Activated T-cell treated with anti-CD3 and anti-CD28 coated beads, Interleukin-2, amount 50 U/mL, for 1 hour (primary cell): ENCODE measurements at places on chromosomes 2 and 18.

- DNase-seq: no peak
Observed at GRCh38 chr2:192286093-192286701, 91.5 kb upstream of the TMEFF2 start.

- no peak for DNase-seq
Observed at GRCh38 chr2:219698748-219699439, 71.5 kb downstream of the SLC4A3 start.

DNA sequence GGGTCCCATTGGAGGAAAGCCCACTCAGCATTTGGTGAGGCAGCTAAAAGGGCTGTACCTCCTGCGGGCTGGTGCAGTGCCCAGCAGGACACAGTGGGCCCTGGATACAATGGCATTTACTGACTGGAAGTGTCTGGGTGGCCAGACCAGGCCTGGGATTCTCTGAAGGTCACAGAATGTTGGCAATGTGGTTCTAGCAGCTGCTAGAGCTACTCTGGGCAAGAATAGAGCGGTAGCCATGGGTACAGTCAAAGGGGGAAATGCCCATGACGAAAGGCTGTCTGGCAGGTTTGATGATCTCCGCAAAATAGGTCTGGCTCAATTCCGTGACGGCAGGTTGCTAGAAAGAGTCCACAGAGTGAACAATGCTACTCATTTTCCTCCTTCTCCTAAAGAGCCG is 241.8 kb downstream of the AFF3 start:
- DNase-seq: no peak

GRCh38 chr2:223725494-223725893 is 111.9 kb downstream of the AP1S3 start:
- DNase-seq: no peak

- no peak for DNase-seq
Observed at GRCh38 chr2:168432565-168433186, 23.4 kb upstream of the CERS6 start.

GRCh38 chr2:23635442-23636340 is 250.7 kb downstream of the KLHL29 start:
- no peak for DNase-seq

DNA sequence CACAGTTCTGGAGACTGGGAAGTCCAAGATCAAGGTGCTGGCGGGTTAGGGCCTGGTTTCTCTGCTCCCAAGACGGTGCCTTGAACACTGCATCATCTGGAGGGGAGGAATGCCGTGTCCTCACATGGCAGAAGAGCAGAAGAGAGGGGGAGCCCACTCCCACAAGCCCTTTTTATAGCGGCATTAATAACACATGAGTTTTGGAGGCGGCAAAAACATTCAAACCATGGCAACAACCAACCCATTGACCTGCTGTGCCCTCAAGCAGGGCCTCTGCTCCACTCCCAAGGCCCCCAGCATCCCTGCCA is 62.0 kb downstream of the SMAD7 start:
- no peak for DNase-seq

GRCh38 chr18:23523429-23524212 is 20.3 kb downstream of the RMC1 start:
- DNase-seq: no peak

GRCh38 chr2:12533337-12534005 is 183.3 kb upstream of the TRIB2 start:
- no peak for DNase-seq

GRCh38 chr2:124540805-124541204 is 515.7 kb downstream of the CNTNAP5 start:
- no peak for DNase-seq

DNA sequence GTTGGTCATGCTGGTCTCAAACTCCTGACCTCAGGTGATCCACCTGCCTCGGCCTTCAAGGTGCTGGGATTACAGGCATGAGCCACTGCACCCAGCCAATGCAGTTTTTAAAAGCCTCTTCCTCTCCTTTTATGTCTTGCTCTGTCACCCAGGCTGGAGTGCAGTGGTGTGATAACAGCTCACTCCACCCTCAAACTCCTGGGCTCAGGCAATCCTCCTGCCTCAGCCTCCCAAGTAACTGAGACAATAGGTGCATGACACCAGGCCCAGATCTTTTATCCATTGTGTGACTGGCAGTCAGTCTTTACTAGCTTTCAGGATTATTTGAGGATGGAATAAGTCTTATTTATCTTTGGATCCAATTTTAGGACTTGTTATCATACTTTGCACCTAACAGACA is 13.2 kb downstream of the KCTD18 start:
- no peak for DNase-seq

- no peak for DNase-seq
Observed at GRCh38 chr18:10546557-10547300, 20.9 kb downstream of the NAPG start.

DNA sequence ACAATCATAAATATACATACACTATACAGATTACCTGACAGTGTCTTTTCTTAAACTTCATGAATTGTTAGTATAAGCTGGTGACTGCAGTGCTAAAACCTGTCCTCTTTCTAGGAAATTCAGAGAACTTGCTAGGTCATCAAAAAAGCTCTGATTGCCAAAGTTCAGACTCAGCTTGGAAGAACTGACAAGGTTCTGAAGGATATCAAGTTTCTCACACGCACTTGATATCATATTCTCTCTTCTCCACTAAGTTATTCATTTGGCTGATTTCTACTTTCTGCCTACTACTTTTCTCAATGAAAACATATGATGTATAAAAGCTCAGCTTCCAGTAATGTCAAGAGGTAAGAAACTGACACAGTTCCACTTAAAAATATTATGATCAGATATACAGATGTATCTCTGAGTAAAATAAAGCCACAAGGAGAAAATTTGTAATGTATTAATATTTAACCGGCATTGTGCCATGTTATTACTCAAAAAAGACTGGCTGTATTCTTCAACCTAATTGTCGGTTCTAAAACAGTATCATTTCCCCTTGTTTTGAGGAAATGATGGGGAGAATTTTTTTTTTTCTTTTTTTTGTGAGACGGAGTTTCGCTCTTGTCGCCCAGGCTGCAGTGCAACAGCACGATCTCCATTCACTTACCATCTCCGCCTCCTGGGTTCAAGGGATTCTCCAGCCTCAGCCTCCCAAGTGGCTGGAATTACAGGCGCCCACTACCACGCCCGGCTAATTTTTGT is 2.4 kb downstream of the OSBPL1A start:
- no peak for DNase-seq

DNA sequence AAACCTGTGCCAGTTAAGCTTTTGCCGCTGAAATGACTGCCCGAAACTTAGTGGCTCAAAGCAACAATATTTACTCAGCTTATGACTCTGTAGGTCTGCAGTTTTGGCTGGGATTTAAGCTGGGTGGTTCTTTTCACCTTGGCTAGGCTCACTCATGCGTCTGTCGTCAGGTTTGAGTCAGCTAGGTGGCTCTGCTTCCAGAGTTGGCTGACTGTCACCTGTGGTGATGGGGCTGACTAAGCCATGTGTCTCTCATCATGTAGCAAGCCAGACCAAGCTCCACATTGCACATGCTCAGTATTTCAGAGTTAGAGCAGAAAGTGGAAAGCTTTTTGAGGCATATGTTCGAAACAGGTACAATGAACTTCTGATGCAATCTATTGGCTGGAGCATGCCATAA is 354.8 kb downstream of the MEIS1 start:
- no peak for DNase-seq

DNA sequence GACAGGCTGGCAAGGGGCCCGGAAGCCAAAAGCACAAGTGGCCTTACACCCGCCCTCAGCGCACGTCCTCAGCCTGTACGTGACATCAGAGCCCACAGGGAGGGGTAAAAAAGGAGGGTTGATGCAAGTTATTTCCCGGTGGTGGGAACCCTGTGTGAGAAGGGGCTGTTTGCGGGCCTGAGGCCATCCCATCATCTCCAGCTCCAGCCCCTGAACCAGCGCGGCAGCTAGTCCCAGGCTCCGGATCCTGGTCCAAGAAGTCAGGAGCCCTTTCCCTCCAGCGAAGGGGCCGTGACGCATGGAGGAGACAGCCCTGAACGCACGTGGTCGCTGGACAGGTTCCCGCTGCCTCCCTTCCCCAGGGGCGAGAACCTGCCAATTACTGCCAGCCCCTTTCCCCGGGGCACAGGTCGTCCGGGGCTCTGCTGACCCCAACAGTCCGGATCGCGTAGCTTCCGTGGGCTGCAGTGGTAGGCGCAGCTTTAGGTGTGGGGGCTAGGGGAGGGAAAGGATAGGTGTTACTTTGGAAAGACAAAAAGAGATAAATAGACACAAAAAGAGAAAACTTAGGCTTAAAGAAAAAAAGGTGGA is 1.3 kb upstream of the LRP2 start:
- peak; percentile 27 for DNase-seq
